ENCODE measurements at places on chromosomes 12 and 14. TPM values are rescaled to one million over a fixed set of nuclear protein-coding genes. Genes with fewer than 3 reads are reported as not detected.

- peaks cover 23% of the 10 kb centered on the region for H3K4me1 ChIP-seq
- peaks cover 9% of the 10 kb centered on the region for H3K36me3 ChIP-seq
- H3K27me3 ChIP-seq, result no peaks in the 10 kb centered on the region
- H3K4me3 ChIP-seq, result no peak overlapping the region
- no peak overlapping the region for H3K27ac ChIP-seq
Measured at GRCh38 chr12:25072906-25073650, 121.9 kb downstream of the DNAI7 start.

DNA sequence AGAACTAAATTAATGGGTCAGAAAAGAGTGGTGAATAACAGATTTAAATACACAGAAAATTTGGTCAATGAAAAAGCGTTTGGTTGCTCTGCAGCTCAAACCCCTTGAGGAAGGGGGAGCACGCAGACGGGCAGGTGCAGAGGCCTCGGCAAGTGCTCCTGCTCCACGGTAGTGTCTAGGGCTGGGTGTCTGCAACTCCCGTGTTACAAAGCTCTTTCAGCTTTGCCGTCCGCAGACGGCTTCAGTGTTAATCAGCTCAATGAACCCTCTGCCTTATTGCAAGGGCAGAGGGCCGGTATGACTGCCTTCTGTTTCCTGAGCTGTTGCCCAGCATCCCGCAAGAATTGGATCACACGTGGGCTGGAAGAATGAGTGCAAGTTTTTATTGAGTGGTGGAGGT is 125.7 kb upstream of the TRHDE start:
- peaks cover 3% of the 10 kb centered on the region for H3K27me3 ChIP-seq
- no peak overlapping the region for H3K27ac ChIP-seq
- no peaks in the 10 kb centered on the region for H3K4me1 ChIP-seq
- no peak for DNase-seq

GRCh38 chr14:102863381-102863780 is 59.1 kb upstream of the AMN start:
- H3K4me1 ChIP-seq, result peaks cover 2% of the 10 kb centered on the region
- no peaks in the 10 kb centered on the region for H3K27me3 ChIP-seq
- no peak overlapping the region for H3K4me3 ChIP-seq
- H3K36me3 ChIP-seq, result peaks cover 49% of the 10 kb centered on the region
- H3K27ac ChIP-seq, result no peak overlapping the region
- DNase-seq, result no peak

DNA sequence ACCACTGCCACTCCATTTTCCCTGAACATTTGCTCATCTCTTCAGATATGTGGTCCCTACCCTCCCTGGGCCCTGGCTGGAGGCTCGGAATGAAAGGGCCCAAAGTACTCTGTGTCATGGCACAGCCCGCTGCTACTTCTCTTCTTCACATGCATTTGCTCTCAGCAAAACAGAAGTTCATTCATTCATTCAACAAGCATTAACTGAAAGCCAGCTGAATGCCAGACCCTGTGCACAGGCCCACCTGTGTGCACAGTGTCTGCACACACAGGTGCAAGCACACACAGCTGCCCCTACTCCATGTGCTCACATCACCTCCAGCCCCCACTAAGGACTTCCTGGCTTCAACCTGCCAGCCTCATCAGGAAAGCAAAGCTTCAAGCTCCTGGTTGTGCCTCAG is 7.8 kb downstream of the WNT1 start:
- no peak for DNase-seq
- no peaks in the 10 kb centered on the region for H3K36me3 ChIP-seq
- H3K4me3 ChIP-seq, result no peak overlapping the region
- H3K27ac ChIP-seq, result peak overlapping the region; percentile 54
- H3K4me1 ChIP-seq, result peaks cover 21% of the 10 kb centered on the region

DNA sequence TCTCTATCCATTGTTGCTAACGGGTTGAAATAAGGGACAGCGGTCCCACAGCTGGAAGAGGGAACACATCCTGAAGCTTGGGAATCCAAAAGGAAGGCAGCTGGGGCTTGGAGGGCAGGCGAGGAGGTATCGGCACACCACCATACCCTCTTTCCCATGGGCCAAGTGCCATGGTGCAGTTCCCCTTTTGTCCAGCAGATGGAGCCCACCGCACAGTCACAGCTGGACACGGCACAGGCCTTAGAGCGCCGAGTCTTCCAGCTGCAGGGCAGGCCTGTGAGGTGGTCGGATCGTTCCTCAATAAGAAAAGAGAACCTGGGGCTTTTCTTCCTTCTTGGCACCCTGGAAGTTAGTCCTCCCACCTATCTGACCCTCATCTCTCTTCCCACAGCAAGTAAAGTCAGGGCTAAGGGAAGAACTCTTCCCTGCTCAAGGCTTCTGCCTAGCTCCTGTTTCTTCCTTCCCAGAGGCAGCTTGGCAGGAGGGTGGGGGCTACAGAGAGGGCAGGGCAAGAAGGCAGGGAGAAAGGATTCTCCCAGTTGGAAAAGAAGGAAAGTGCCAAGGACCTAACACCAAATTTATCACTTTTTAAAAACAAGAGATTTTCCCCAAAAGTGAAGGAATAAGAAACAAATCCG is 8.6 kb downstream of the PPP1R1A start:
- H3K27me3 ChIP-seq, result peaks cover 20% of the 10 kb centered on the region
- no peak overlapping the region for H3K4me3 ChIP-seq
- peak; percentile 74 for DNase-seq
- H3K36me3 ChIP-seq, result peaks cover 6% of the 10 kb centered on the region

- peaks cover 12% of the 10 kb centered on the region for H3K36me3 ChIP-seq
- no peaks in the 10 kb centered on the region for H3K27me3 ChIP-seq
Measured at GRCh38 chr12:67714648-67715047, 66.1 kb downstream of the DYRK2 start.

DNA sequence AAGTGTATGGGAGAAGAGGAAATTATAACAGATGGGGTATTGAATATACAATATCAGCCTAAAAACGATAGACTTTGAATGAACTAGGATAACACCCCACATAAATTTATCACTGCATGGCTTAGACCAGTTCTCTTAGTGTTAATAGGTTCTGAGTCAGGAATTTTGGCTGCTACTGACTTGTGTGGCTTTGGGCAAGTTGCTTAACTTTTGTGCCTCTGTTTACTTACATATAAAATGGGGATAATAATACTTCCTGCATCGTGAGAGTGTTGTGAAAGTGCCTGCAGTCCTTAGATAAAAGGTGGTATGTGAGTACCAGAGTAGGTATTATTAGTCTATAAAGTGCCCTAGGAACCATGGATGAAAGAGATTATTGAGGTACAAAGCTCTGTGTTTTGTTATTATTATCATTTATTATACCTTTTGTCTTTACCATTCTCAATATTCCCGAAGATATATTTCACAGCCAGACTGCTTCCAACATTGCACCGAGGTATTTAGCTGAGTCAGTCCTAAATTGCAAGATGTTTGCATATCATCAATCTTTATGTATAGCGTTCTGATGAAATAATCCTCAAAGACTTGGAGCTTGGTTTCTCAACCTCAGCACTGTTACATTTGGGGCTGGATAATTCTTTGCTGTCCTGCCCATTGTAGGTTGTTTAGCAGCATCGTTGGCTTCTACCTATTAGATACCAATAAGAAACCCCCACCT is 2.3 kb upstream of the PAWR start:
- H3K27ac ChIP-seq, result no peak overlapping the region
- H3K27me3 ChIP-seq, result peaks cover 24% of the 10 kb centered on the region
- DNase-seq, result no peak
- H3K4me3 ChIP-seq, result no peak overlapping the region
- H3K36me3 ChIP-seq, result no peaks in the 10 kb centered on the region

DNA sequence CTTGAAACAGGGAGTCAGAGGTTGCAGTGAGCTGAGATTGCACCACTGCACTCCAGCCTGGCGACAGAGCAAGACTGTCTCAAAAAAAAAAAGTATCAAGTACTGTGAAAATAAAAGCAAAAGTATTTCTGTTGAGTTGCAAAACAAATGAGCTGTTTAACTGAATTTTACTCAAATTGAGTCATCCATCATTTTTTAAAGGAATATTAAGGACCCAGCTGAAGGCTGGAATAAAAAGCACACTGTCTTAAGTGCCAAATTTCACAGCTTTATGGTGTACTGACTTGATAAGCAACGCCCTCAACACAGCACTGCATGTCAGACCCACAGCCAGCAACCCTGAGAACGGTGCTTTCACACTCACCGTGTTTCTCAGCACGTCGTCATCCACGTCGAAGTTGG is 57.9 kb downstream of the AMN start:
- H3K27me3 ChIP-seq, result no peaks in the 10 kb centered on the region
- DNase-seq, result no peak
- no peaks in the 10 kb centered on the region for H3K36me3 ChIP-seq
- no peak overlapping the region for H3K4me3 ChIP-seq
- H3K4me1 ChIP-seq, result no peaks in the 10 kb centered on the region

- H3K4me1 ChIP-seq, result no peaks in the 10 kb centered on the region
- H3K27me3 ChIP-seq, result peaks cover 10% of the 10 kb centered on the region
- no peak overlapping the region for H3K4me3 ChIP-seq
- H3K27ac ChIP-seq, result no peak overlapping the region
- no peak for DNase-seq
Measured at GRCh38 chr14:57987596-57988300, 121.9 kb upstream of the SLC35F4 start.

Gene ALX1
- not detected for polyA plus RNA-seq

Gene LMO3
- polyA plus RNA-seq, result not detected

Gene LMNTD1
- not detected for polyA plus RNA-seq

Gene SDR9C7
- not detected for polyA plus RNA-seq
